LHCN-M2 (cell line): ENCODE measurements at places on chromosomes 6 and 20. TPM values are rescaled to one million over a fixed set of nuclear protein-coding genes. Genes with fewer than 3 reads are reported as not detected.

E2F1 gene
- total RNA-seq: 56.2 and 64.2 TPM in 2 replicates

BTN3A1 gene
- total RNA-seq: 6.7 and 10.8 TPM in 2 replicates

POU5F1 gene
- 0.63 and 1.3 TPM in 2 replicates for total RNA-seq

MEI4 gene
- not detected in 2 replicates for total RNA-seq

KCNK17 gene
- not detected in 2 replicates for total RNA-seq

TMC2 gene
- total RNA-seq: not detected in 2 replicates

GJA10 gene
- not detected in 2 replicates for total RNA-seq

ANGPT4 gene
- total RNA-seq: not detected in 2 replicates

PNLDC1 gene
- total RNA-seq: not detected in 2 replicates

NOTCH4 gene
- 0.26 and 1.1 TPM in 2 replicates for total RNA-seq

SLC24A3 gene
- 0.06 TPM in 2 replicates for total RNA-seq

SPATA25 gene
- 0.69 and 4.1 TPM in 2 replicates for total RNA-seq

TSHZ2 gene
- not detected in 2 replicates for total RNA-seq

ETV7 gene
- 0.17 TPM in 1 of 2 replicates, not detected in the other for total RNA-seq

DNAH8 gene
- not detected in 2 replicates for total RNA-seq

ZFAND3 gene
- 14.7 and 19.9 TPM in 2 replicates for total RNA-seq

CST9 gene
- total RNA-seq: not detected in 2 replicates

CFB gene
- 1.1 and 1.4 TPM in 2 replicates for total RNA-seq

PPP1R16B gene
- not detected in 2 replicates for total RNA-seq

EFCAB8 gene
- 0.17 TPM in 1 of 2 replicates, not detected in the other for total RNA-seq

SLC35D3 gene
- total RNA-seq: not detected in 2 replicates

NKX2-4 gene
- total RNA-seq: not detected in 2 replicates

PLCB4 gene
- total RNA-seq: 5.7 and 6.4 TPM in 2 replicates

CST5 gene
- total RNA-seq: not detected in 2 replicates

WFDC12 gene
- not detected in 2 replicates for total RNA-seq

HLA-G gene
- total RNA-seq: not detected in 2 replicates

CST7 gene
- total RNA-seq: not detected in 2 replicates

PRICKLE4 gene
- total RNA-seq: 1.7 and 3.1 TPM in 2 replicates

MOG gene
- not detected in 2 replicates for total RNA-seq

TRDN gene
- total RNA-seq: not detected in 2 replicates

GSTA3 gene
- total RNA-seq: not detected in 2 replicates

SIRPB1 gene
- total RNA-seq: 0.77 and 0.86 TPM in 2 replicates

EYA2 gene
- 0.11 and 0.45 TPM in 2 replicates for total RNA-seq

NEURL2 gene
- total RNA-seq: 5.4 and 9.0 TPM in 2 replicates

ZSCAN23 gene
- 1.9 and 2.1 TPM in 2 replicates for total RNA-seq

CPXM1 gene
- not detected in 2 replicates for total RNA-seq

HLA-DQA2 gene
- not detected in 2 replicates for total RNA-seq

SOX18 gene
- total RNA-seq: not detected in 2 replicates
